ENCODE measurements at places on chromosomes 5 and 9.
A peak's percentile ranks its signal among the peaks of the same experiment; 100 is the strongest.

GRCh38 chr9:8430945-8431344 is 631.4 kb upstream of the DMAC1 start:
- H3K27ac ChIP-seq, result peak overlapping the region; percentile 1
- H3K4me3 ChIP-seq, result no peak overlapping the region
- no peaks in the 10 kb centered on the region for H3K36me3 ChIP-seq
- H3K4me1 ChIP-seq, result peaks cover 24% of the 10 kb centered on the region

- H3K27ac ChIP-seq, result no peak overlapping the region
- H3K27me3 ChIP-seq, result no peaks in the 10 kb centered on the region
- no peak for DNase-seq
- H3K36me3 ChIP-seq, result peaks cover 3% of the 10 kb centered on the region
- no peak overlapping the region for H3K4me3 ChIP-seq
- H3K4me1 ChIP-seq, result peaks cover 25% of the 10 kb centered on the region
Observed at GRCh38 chr9:127159325-127159801, 36.9 kb upstream of the ANGPTL2 start.

GRCh38 chr5:88813244-88813643 is 69.7 kb downstream of the MEF2C start:
- H3K4me1 ChIP-seq, result no peaks in the 10 kb centered on the region
- H3K4me3 ChIP-seq, result no peak overlapping the region
- no peaks in the 10 kb centered on the region for H3K36me3 ChIP-seq
- no peak overlapping the region for H3K27ac ChIP-seq
- peaks cover 6% of the 10 kb centered on the region for H3K27me3 ChIP-seq

GRCh38 chr5:176535101-176535663 is 2.0 kb downstream of the RNF44 start:
- peak overlapping the region; percentile 99 for H3K27ac ChIP-seq
- H3K36me3 ChIP-seq, result peaks cover 3% of the 10 kb centered on the region
- no peaks in the 10 kb centered on the region for H3K27me3 ChIP-seq

GRCh38 chr5:127013407-127013806 is 17.0 kb downstream of the MARCHF3 start:
- H3K27me3 ChIP-seq, result peaks cover 11% of the 10 kb centered on the region
- peak overlapping the region; percentile 8 for H3K27ac ChIP-seq
- H3K4me1 ChIP-seq, result peaks cover 20% of the 10 kb centered on the region
- no peaks in the 10 kb centered on the region for H3K36me3 ChIP-seq
- no peak for DNase-seq

DNA sequence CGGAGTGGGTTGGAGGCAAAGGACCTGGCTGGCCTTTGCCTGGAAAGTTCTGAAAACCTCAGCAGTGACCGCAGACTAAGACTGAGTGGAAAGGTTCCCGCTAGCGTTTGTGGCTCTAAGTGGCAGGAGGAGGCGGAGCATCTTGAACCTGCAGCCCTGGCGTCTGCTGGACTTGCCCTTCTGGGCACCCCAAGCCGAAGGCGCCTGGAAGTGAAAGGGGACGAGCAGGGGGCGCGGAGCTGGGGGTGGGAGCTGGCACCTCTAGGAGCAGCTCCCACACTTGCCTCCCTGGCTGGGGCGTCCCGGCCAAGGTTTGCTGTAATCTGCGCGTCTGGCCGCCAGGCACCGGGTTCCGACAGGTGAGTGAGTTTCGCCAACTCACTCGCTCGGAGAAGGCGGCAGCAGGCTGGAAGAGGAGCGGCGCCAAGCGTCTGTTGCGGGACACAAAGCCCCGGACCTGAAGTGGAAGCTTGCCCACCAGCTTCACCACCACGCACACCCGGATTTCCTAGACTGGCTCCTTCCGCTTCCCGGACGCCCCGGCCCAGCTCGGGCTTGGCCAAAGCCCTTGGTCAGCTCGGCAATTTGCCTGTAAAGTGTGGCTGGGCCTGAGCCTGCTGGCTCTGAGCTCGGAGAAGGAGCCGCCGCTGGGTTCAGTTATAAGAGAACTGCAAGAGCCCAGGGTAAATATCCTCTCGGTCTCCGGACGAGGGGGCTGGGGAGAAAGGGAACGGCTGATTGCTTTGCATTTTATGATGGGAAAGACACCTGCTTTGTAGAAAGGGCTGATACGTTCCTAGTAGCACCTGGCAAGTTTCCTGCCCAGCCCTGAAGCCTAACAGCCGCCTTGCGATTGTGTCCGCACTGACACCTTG is at the start of gene GNA14:
TSS of gene GNA14 (minus strand) at position 89 of the 875 bp plus-strand sequence. CDS start 529 bp downstream, outside the sequence.
- H3K36me3 ChIP-seq, result peaks cover 6% of the 10 kb centered on the region
- peaks cover 65% of the 10 kb centered on the region for H3K27me3 ChIP-seq
- H3K27ac ChIP-seq, result no peak within 1 kb of the TSS
- peaks cover 8% of the 10 kb centered on the region for H3K4me1 ChIP-seq
- no peak for DNase-seq
- peak within 1 kb of the TSS; percentile 73 for H3K4me3 ChIP-seq

GRCh38 chr5:443239-444151 is 519 bp downstream of the EXOC3 start:
- H3K36me3 ChIP-seq, result peaks cover 8% of the 10 kb centered on the region
- peak; percentile 15 for DNase-seq
- H3K27me3 ChIP-seq, result no peaks in the 10 kb centered on the region
- H3K4me3 ChIP-seq, result peak overlapping the region; percentile 95

- H3K4me1 ChIP-seq, result no peaks in the 10 kb centered on the region
- H3K4me3 ChIP-seq, result no peak overlapping the region
- H3K27me3 ChIP-seq, result no peaks in the 10 kb centered on the region
Observed at GRCh38 chr5:51034222-51034901, 348.9 kb upstream of the ISL1 start.

GRCh38 chr5:129593525-129593924 is 133.4 kb downstream of the ADAMTS19 start:
- DNase-seq, result no peak
- no peaks in the 10 kb centered on the region for H3K4me1 ChIP-seq
- no peaks in the 10 kb centered on the region for H3K36me3 ChIP-seq
- H3K27me3 ChIP-seq, result no peaks in the 10 kb centered on the region
- H3K27ac ChIP-seq, result no peak overlapping the region

DNA sequence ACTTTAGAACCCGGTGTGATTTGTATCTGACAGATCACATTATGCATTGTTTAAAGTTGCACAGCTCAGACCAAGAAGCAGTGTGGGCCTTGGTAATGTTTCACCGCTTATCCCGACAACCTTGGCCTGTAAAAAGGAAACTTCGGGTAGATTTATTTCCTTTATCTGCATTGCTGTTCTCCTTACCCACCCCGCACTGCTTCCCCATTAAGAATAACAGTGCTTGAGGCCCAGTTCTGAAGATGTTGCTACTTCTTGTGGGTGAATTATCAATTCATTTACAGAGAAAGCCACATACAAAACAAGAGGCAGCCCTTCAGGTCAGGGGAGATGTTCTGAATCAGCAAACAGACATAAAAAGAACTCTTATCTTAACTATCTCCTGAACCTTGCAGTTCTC is 8.4 kb downstream of the SMARCA2 start:
- peak overlapping the region; percentile 94 for H3K27ac ChIP-seq
- peaks cover 3% of the 10 kb centered on the region for H3K36me3 ChIP-seq
- peak overlapping the region; percentile 71 for H3K4me3 ChIP-seq
- DNase-seq, result no peak
- H3K27me3 ChIP-seq, result no peaks in the 10 kb centered on the region
- peaks cover 70% of the 10 kb centered on the region for H3K4me1 ChIP-seq

DNA sequence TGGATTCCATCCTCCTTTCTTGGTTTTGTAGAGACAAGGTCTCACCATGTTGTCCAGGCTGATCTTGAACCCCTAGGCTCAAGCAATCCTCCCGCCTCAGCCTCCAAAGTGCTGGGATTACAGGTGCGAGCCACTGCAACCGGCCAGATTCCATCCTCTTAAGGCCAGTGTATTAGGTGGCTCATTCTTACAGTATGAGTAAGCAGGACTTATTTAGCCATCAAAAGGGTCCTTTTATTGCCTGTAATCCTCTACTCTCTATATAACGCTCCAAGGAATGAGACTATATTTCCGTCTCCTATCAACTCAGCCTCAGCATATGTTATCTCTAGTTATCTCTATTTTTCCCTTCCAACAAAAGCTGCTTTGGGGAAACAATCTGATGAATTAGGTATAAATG is 3.0 kb upstream of the ERBIN start:
- no peak overlapping the region for H3K4me3 ChIP-seq
- peak overlapping the region; percentile 24 for H3K27ac ChIP-seq
- H3K4me1 ChIP-seq, result peaks cover 13% of the 10 kb centered on the region
- H3K27me3 ChIP-seq, result no peaks in the 10 kb centered on the region
- DNase-seq, result no peak

GRCh38 chr9:77765781-77766259 is 117.7 kb upstream of the GNA14 start:
- DNase-seq, result no peak
- H3K27me3 ChIP-seq, result no peaks in the 10 kb centered on the region
- H3K27ac ChIP-seq, result no peak overlapping the region
- no peak overlapping the region for H3K4me3 ChIP-seq
- no peaks in the 10 kb centered on the region for H3K4me1 ChIP-seq

DNA sequence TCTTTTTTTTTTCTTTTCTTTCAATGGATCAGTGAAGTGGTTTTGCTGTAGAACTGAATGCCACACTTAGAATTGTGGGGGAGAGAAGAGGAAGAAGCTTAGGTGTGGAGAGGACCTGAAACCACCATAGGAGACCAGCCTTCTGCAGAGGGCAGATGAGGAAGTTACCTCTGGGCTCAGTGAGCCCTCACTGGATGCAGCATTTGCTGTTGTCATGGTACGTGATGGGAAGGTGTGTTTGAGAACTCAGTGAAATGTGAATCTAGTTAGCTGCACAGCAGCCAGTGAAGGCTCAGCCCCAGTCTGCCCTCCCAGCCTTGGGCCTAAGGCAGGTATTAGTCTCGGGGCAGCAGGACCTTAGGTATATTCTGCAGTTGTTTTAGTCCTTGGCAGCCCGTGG is 17.5 kb downstream of the CYFIP2 start:
- H3K4me1 ChIP-seq, result peaks cover 47% of the 10 kb centered on the region
- peak overlapping the region; percentile 43 for H3K4me3 ChIP-seq
- DNase-seq, result no peak
- no peaks in the 10 kb centered on the region for H3K27me3 ChIP-seq

DNA sequence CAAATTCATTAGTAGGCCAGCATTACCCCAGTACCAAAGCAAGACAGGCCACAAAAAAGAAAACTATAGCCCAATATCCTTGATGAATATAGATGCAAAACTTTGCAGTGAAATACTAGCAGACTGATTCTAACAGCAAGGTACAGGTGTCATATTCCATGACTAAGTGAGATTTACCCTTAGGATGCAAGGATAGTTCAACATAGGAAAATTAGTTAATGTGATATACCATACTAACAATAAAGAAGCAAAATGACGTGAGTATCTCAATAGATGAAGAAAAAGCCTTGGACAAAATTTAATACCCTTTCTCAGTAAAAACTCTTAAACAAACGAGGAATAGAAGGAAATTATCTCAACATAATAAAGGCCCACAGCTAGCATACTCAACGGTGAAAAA is 13.3 kb downstream of the ZNF131 start:
- H3K4me3 ChIP-seq, result no peak overlapping the region
- H3K27ac ChIP-seq, result no peak overlapping the region
- peaks cover 32% of the 10 kb centered on the region for H3K4me1 ChIP-seq
- H3K36me3 ChIP-seq, result no peaks in the 10 kb centered on the region
- no peak for DNase-seq

- H3K27ac ChIP-seq, result peak overlapping the region; percentile 82
- DNase-seq, result no peak
- no peaks in the 10 kb centered on the region for H3K27me3 ChIP-seq
- H3K4me1 ChIP-seq, result peaks cover 13% of the 10 kb centered on the region
Observed at GRCh38 chr5:100667161-100667630, 132.0 kb downstream of the FAM174A start.

DNA sequence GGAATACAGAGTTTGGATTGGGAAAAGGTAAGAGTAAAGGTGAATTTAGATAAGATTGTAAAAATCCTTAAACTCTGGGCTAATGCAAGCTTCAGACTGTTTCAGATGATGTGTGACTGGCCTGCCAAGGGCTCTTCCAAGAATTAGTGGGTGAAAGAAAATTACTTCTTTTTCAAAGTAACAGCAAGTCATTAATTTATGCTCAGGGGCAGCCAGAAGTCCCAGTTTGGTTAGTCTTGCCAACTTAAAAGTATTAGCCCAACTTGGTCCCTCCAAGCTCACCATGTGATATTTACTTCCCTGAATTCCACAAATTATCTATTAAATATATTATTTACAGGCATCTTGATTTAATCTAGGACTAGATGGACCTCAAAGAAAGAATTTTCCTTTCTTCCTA is 947.8 kb downstream of the NR2F1-AS1 start:
- no peak for DNase-seq
- no peaks in the 10 kb centered on the region for H3K36me3 ChIP-seq
- no peaks in the 10 kb centered on the region for H3K27me3 ChIP-seq
- H3K4me3 ChIP-seq, result no peak overlapping the region
- no peaks in the 10 kb centered on the region for H3K4me1 ChIP-seq

GRCh38 chr5:8843771-8844170 is 702.1 kb downstream of the SEMA5A start:
- H3K36me3 ChIP-seq, result no peaks in the 10 kb centered on the region
- H3K4me1 ChIP-seq, result no peaks in the 10 kb centered on the region
- H3K4me3 ChIP-seq, result no peak overlapping the region
- no peak for DNase-seq
- H3K27ac ChIP-seq, result no peak overlapping the region

DNA sequence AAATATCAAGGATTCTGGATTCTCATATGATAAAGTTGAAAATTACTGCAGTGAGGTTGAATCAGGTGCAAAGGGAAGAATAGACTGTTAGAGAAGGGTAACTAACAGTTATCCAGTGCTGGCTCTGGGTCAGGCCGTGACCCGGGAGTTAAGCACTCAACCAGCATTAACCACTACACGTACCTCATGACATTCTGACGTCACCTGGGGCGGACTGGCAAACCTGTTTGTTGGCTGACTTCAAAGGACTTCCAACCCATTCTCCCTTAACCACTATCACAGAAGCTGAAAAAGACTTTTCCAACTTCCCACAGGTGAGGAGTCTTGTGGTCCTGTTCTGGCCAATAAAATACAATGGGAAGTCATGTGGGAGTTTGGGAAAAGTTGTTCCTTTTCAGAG is 268.9 kb downstream of the ENC1 start:
- no peak overlapping the region for H3K4me3 ChIP-seq
- no peak overlapping the region for H3K27ac ChIP-seq
- peaks cover 4% of the 10 kb centered on the region for H3K27me3 ChIP-seq
- no peaks in the 10 kb centered on the region for H3K36me3 ChIP-seq

GRCh38 chr5:151622367-151623088 is 31.4 kb upstream of the FAT2 start:
- peaks cover 21% of the 10 kb centered on the region for H3K27me3 ChIP-seq
- no peak overlapping the region for H3K4me3 ChIP-seq

GRCh38 chr5:137997726-137998213 is 35.1 kb downstream of the FAM13B start:
- H3K4me1 ChIP-seq, result peaks cover 22% of the 10 kb centered on the region
- H3K36me3 ChIP-seq, result peaks cover 12% of the 10 kb centered on the region
- H3K27ac ChIP-seq, result no peak overlapping the region
- no peak for DNase-seq
